CD8-positive, alpha-beta memory T cell (primary cell): ENCODE measurements at places on chromosomes 13 and 19. TPM values are rescaled to one million over a fixed set of nuclear protein-coding genes. Genes with fewer than 3 reads are reported as not detected.

Gene KCNN1
- 0.15 TPM for total RNA-seq

- DNase-seq: no peak
These were observed at the start of gene ZNF728 for GRCh38 chr19:23002690-23003422. TSS of gene ZNF728 (minus strand) at chr19:23003176. CDS start at chr19:23003030, 146 bp downstream.

GRCh38 chr19:38683393-38684077, 36.1 kb downstream of the ACTN4 start:
- peak; percentile 56 for DNase-seq

GRCh38 chr19:19578252-19578651, 40.2 kb downstream of the CILP2 start:
- no peak for DNase-seq

Gene ANKLE1
- 15.2 TPM for total RNA-seq

GRCh38 chr13:33347861-33348260, 62.3 kb upstream of the STARD13 start:
- no peak for DNase-seq
